ENCODE measurements at places on chromosomes 6 and 20. TPM values are rescaled to one million over a fixed set of nuclear protein-coding genes. Genes with fewer than 3 reads are reported as not detected.

ESR1 gene
- 0.38 TPM for total RNA-seq

DNA sequence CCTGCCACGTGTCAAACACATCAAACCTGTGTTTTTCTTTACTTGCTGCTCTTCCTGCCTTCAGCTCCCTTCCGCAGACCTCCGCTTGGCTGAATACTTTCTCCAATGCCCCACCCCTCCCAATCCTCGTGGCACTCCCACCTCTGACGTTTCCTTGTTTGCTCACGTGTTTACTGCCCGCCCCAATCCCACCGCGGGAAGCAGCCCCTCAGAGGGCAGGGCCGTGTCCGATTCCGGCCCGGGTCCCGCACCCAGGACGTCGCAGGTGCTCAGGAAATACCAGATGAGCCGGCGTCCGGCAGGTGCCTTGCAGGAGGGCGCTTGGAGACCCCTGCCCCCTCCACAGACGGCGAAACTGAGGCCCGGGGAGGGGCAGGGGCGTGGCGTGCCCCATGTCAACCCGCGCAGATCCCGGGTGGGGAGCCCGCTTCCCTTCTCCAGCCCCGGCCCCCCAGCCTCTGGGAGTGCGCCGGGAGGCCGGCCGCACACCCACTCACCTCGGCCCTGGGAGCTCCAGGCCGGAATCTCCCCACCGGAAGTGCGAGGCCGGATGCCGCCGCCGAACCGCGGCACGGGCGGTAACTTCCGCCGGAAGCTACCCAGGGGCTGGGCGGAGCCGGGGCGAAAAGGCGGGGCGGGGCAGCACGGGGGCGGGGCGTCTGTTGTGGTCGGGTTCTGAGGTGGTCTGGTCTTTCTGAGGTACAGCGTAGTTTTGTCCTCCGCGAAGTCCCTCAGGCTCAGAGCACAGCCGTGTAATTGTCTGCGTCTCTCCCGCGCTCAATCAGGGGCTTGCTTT, 42.3 kb downstream of the ELMO2 start:
- H3K36me3 ChIP-seq: peaks cover 56% of the 10 kb centered on the region
- H3K27ac ChIP-seq: peak overlapping the region; percentile 80

DNA sequence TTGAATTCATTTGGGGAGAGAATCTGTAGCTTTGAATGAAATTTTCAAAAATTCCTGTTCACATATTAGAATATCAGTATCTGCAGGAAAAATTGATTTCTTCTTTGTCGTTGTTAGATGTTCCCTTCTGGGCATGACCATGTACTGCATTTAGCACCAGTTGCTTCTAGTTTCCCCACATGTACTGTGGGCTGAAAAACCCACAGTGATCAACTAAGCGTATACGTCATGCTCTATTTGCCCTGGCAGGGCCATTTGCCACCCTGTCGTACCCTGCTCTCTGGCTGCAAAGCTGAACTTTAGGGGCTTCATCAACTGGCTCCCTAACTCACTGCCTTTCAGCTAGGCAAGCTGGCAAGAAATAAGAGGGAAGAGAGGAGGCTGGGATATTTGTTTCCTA, 340.7 kb upstream of the TSHZ2 start:
- DNase-seq: no peak
- no peak overlapping the region for H3K27ac ChIP-seq
- H3K36me3 ChIP-seq: no peaks in the 10 kb centered on the region
- H3K4me3 ChIP-seq: no peak overlapping the region
- H3K27me3 ChIP-seq: no peaks in the 10 kb centered on the region

- DNase-seq: no peak
- no peaks in the 10 kb centered on the region for H3K27me3 ChIP-seq
- no peak overlapping the region for H3K27ac ChIP-seq
- peaks cover 14% of the 10 kb centered on the region for H3K36me3 ChIP-seq
These were observed 5.6 kb upstream of the RPS21 start for GRCh38 chr20:62381202-62381797.

Measured in activated CD4-positive, alpha-beta T cell treated with anti-CD3 and anti-CD28 coated beads, Interleukin-2, amount 10 ng/mL, durations not matched to agents 24 days and 14 days (primary cell).